ENCODE measurements at places on chromosomes 1 and 21. TPM values are rescaled to one million over a fixed set of nuclear protein-coding genes. Genes with fewer than 3 reads are reported as not detected.
A peak's percentile ranks its signal among the peaks of the same experiment; 100 is the strongest.

DNA sequence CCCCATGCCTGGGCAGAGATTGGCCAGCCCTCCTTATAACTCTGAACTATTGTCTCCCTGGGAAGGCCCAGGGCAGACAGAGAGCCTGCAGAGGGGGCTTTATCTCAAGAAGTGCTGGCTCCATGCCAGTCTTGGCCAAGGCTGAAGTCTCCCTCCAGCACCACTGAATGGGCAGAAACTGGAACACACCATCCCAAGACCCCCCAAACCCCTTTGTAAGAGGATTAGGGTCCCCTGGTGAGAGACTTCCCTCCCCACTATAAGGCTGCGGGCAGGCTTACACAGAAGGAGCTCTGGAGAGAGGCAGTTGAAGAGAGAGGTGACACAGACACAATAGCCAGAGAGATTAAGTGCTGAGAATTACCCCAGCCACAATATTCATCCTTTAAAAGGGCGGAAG is 97.2 kb downstream of the NAV1 start:
- H3K4me1 ChIP-seq = peaks cover 62% of the 10 kb centered on the region
- no peak overlapping the region for H3K27ac ChIP-seq
- H3K4me3 ChIP-seq = no peak overlapping the region
- no peaks in the 10 kb centered on the region for H3K27me3 ChIP-seq
- no peak for ATAC-seq

- peak overlapping the region; percentile 87 for H3K27ac ChIP-seq
- no peaks in the 10 kb centered on the region for H3K27me3 ChIP-seq
- peak; percentile 79 for ATAC-seq
- H3K4me1 ChIP-seq = peaks cover 7% of the 10 kb centered on the region
- H3K36me3 ChIP-seq = no peaks in the 10 kb centered on the region
- H3K4me3 ChIP-seq = no peak overlapping the region
Measured at GRCh38 chr1:234955107-234955731, 173.4 kb downstream of the TOMM20 start.

- H3K4me1 ChIP-seq = no peaks in the 10 kb centered on the region
- ATAC-seq = no peak
- H3K4me3 ChIP-seq = no peak overlapping the region
- H3K27me3 ChIP-seq = no peaks in the 10 kb centered on the region
Measured at GRCh38 chr21:46409641-46410406, 48.9 kb upstream of the DIP2A start.

GRCh38 chr21:43940329-43941050 is 71.6 kb upstream of the TRAPPC10 start:
- H3K27me3 ChIP-seq = no peaks in the 10 kb centered on the region
- H3K36me3 ChIP-seq = no peaks in the 10 kb centered on the region
- no peak overlapping the region for H3K27ac ChIP-seq
- ATAC-seq = no peak
- no peak overlapping the region for H3K4me3 ChIP-seq

GRCh38 chr1:18764362-18764761 is 95.1 kb downstream of the TAS1R2 start:
- H3K36me3 ChIP-seq = no peaks in the 10 kb centered on the region
- no peak for ATAC-seq
- no peaks in the 10 kb centered on the region for H3K4me1 ChIP-seq
- no peak overlapping the region for H3K4me3 ChIP-seq

- no peaks in the 10 kb centered on the region for H3K36me3 ChIP-seq
- no peaks in the 10 kb centered on the region for H3K27me3 ChIP-seq
- H3K4me3 ChIP-seq = no peak overlapping the region
- H3K27ac ChIP-seq = no peak overlapping the region
Measured at GRCh38 chr1:52400131-52400530, 4.1 kb downstream of the ORC1 start.

The DLGAP3 gene
- total RNA-seq = 0.13 TPM

DNA sequence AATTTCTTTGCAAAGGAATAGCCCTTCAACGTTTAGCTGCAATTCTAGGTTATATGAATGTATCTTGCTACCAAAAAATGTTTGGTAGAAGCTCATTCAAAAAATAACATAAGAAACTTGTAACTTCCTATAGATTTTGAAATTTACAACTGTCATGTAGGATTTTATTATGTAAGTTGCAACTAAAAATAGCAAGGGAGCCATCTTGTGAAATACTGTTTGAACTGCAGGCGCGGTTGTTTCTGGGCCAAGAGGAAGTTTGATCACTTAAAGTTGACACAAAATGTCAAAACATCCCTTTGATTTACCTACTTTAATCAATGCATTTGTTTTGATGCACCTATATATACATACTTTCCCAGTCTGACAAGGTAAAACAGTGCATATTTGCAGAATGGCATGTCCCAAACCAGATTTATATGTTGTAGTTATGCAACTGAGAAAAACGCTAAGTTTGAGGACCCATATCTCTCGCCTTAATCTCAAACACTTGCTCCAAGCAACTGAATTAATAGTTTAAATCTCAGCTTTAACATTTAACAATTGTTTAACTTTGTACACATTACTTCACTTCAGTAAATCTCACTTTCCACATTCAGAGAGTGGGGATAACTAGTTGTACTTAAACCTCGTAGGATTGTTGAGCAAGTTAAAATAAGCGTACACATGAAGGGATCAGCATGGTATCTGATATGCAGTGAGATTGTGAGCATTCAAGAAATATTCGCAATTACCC is 63.9 kb downstream of the KCNK2 start:
- H3K4me1 ChIP-seq = no peaks in the 10 kb centered on the region
- no peak overlapping the region for H3K27ac ChIP-seq
- ATAC-seq = no peak
- H3K36me3 ChIP-seq = no peaks in the 10 kb centered on the region
- H3K27me3 ChIP-seq = no peaks in the 10 kb centered on the region

The PADI2 gene
- total RNA-seq = 0.54 TPM

The GRIK1 gene
- total RNA-seq = 0.67 TPM

- no peak overlapping the region for H3K27ac ChIP-seq
- H3K4me3 ChIP-seq = no peak overlapping the region
- H3K27me3 ChIP-seq = no peaks in the 10 kb centered on the region
- peak; percentile 22 for ATAC-seq
- no peaks in the 10 kb centered on the region for H3K36me3 ChIP-seq
- H3K4me1 ChIP-seq = no peaks in the 10 kb centered on the region
Measured at GRCh38 chr1:198679535-198680173, 40.8 kb downstream of the PTPRC start.

The NCF2 gene
- 3.7 TPM for total RNA-seq

The PCP4 gene
- total RNA-seq = 167 TPM

DNA sequence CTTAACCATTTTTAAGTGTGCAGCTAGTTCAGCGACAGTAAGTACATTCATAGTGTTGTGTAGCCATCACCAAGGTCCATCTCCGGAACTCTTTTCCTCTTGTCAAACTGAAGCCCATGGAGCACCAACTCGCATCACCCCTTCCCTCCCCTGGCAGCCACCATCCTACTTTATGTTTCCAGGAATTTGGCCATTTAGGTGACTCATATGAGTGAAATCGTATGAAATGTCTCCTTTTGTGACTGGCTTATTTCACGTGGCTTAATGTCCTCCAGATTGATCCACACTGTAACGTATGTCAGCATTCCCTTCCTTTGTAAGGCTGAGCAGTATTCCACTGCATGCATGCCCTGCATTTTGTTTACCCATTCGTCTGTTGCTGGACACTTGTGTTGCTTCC is 2.5 kb downstream of the COL6A2 start:
- H3K36me3 ChIP-seq = no peaks in the 10 kb centered on the region
- H3K27ac ChIP-seq = peak overlapping the region; percentile 100
- peaks cover 5% of the 10 kb centered on the region for H3K4me1 ChIP-seq
- H3K27me3 ChIP-seq = peaks cover 5% of the 10 kb centered on the region
- ATAC-seq = no peak
- peak overlapping the region; percentile 93 for H3K4me3 ChIP-seq

- H3K27me3 ChIP-seq = peaks cover 20% of the 10 kb centered on the region
- no peaks in the 10 kb centered on the region for H3K4me1 ChIP-seq
- H3K27ac ChIP-seq = no peak overlapping the region
- no peaks in the 10 kb centered on the region for H3K36me3 ChIP-seq
Measured at GRCh38 chr1:34868230-34869049, 8.9 kb upstream of the SMIM12 start.

DNA sequence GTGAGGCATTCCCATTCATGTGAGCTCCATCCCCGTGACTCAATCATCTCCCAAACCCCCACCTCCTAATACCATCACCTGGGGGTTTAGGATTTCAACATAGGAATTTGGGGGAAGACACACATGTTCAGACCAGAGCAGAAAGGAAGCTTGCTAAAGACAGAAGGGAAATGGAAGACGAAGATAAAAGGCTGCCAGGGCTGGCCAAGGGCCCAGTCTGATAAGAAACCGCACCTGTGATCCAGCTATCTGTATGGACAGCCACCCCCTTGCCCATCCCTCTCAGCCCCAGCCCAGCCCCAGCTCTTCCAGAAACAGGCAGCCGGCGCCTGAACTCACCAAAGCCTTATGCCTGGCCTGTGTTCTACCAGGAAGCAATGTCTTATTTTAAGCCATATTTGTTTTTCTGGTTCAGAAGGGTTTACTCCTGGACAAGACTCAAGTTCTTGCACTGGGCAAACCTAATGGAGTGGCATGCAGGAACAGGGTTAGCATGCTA is 198.4 kb upstream of the VAMP3 start:
- H3K27me3 ChIP-seq = no peaks in the 10 kb centered on the region
- no peak for ATAC-seq
- H3K4me3 ChIP-seq = no peak overlapping the region
- H3K36me3 ChIP-seq = no peaks in the 10 kb centered on the region

GRCh38 chr1:7922301-7922700 is 18.3 kb downstream of the TNFRSF9 start:
- H3K36me3 ChIP-seq = no peaks in the 10 kb centered on the region
- no peak overlapping the region for H3K4me3 ChIP-seq
- no peak for ATAC-seq
- peaks cover 32% of the 10 kb centered on the region for H3K27me3 ChIP-seq
- H3K4me1 ChIP-seq = no peaks in the 10 kb centered on the region

The CACNA1E gene
- total RNA-seq = 0.17 TPM

GRCh38 chr1:154453574-154454352 is 48.3 kb upstream of the TDRD10 start:
- H3K4me3 ChIP-seq = no peak overlapping the region
- H3K36me3 ChIP-seq = peaks cover 100% of the 10 kb centered on the region
- H3K27ac ChIP-seq = peak overlapping the region; percentile 63

The HNRNPCL2 gene
- not detected for total RNA-seq

DNA sequence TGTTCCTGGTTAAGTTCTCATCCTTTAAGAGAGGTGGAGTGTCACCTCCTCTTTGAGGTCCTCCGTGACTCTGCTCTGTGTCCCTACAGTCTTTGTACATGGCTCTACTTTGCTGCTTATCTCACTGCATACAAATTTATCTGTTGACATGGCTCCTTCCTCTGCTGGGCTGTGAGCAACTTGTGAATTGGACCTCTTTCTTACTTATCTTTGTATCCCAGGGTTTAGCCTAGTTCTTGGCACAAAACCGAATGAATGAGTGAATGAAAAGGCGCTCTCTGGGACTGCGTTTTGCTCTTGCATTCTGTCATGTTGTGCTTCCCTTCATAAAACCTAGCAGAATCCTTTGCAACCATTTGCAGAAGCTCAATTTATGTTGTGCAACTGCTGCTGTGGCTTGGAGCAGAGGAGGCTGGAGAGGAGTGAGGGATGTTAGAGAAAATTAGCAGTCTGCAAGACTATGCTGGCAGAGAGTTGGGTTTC is 12.4 kb downstream of the SLC26A9 start:
- no peak overlapping the region for H3K4me3 ChIP-seq
- no peak for ATAC-seq
- H3K36me3 ChIP-seq = no peaks in the 10 kb centered on the region
- H3K27me3 ChIP-seq = peaks cover 12% of the 10 kb centered on the region
- H3K27ac ChIP-seq = no peak overlapping the region

The CFAP74 gene
- total RNA-seq = 0.12 TPM

DNA sequence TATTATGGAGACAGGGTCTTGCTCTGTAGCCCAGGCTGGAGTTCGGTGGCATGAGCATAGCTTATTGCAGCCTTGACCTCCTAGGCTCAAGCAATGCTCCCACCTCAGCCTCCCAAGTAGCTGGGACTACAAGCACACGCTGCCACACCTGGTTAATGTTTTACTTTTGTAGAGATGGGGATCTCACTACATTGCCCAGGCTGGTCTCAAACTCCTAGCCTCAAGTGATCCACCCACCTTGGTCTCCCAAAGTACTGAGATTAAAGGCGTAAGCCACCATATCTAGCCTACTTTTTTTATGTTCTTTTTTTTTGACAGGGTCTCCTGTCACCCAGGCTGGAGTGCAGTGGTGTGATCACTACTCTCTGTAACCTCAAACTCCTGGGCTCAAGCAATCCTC is 5.9 kb upstream of the BCL2L15 start:
- H3K27me3 ChIP-seq = no peaks in the 10 kb centered on the region
- H3K36me3 ChIP-seq = no peaks in the 10 kb centered on the region
- H3K4me1 ChIP-seq = no peaks in the 10 kb centered on the region
- no peak for ATAC-seq
- no peak overlapping the region for H3K4me3 ChIP-seq
- H3K27ac ChIP-seq = no peak overlapping the region

The LCE6A gene
- not detected for total RNA-seq

GRCh38 chr1:91876040-91876470 is 9.9 kb downstream of the TGFBR3 start:
- H3K27me3 ChIP-seq = no peaks in the 10 kb centered on the region
- H3K36me3 ChIP-seq = no peaks in the 10 kb centered on the region
- ATAC-seq = no peak

- H3K27ac ChIP-seq = no peak overlapping the region
- no peak for ATAC-seq
- no peaks in the 10 kb centered on the region for H3K36me3 ChIP-seq
- no peak overlapping the region for H3K4me3 ChIP-seq
Measured at GRCh38 chr1:242784084-242784483, 259.6 kb upstream of the PLD5 start.

The FALEC gene
- not detected for total RNA-seq

DNA sequence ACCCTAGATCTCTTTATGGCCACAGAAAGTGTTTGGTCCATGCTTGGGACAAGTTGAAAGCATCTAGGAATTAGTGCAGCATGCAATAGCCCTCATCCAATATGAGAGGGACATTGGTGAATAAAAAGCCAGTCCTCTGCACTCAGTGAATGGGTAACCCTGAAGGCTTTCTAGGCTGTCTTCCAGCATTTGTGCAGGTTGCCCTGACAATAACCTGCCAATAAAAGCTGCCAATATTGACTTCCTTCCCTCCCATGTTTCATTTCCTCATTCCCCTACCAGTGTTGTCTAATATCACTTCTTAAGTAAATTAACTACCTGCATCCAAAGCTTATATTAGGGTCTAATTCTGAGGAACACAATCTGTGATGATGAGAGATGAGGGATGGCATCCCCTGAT is 563.6 kb upstream of the NEGR1 start:
- H3K4me1 ChIP-seq = no peaks in the 10 kb centered on the region
- H3K27ac ChIP-seq = no peak overlapping the region
- H3K36me3 ChIP-seq = no peaks in the 10 kb centered on the region
- no peaks in the 10 kb centered on the region for H3K27me3 ChIP-seq
- no peak for ATAC-seq

GRCh38 chr1:24126018-24126671 is 14.2 kb upstream of the MYOM3 start:
- no peak overlapping the region for H3K27ac ChIP-seq
- no peak for ATAC-seq
- H3K4me3 ChIP-seq = no peak overlapping the region
- no peaks in the 10 kb centered on the region for H3K27me3 ChIP-seq
- H3K36me3 ChIP-seq = no peaks in the 10 kb centered on the region
